ENCODE measurements at places on chromosomes 1 and 21.
A peak's percentile ranks its signal among the peaks of the same experiment; 100 is the strongest.

DNA sequence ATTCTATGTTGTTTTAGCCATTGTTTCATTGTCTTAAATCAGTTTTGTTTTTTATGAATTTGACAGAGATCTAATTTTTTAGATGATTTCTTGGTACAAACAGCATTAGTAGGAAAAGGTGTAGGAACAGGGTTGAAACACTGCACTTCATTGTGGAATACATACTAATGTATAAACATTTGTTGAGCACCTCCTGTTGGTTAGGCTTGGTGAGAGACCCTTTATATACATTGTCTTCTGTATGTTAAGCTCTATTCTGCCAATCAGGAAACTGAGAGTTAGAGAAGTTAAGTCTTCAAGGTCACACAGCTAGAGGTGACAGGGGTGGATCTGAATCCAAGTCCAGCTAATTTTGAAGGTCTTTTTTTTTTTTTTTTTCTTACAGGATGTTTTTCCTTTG lies 192.7 kb downstream of the VPS13D start:
- DNase-seq = no peak

- DNase-seq = no peak
Measured at GRCh38 chr1:51009381-51009780, 39.3 kb downstream of the CDKN2C start.

- DNase-seq = no peak
Measured at GRCh38 chr1:178500091-178500770, 3.5 kb upstream of the CLEC20A start.

- DNase-seq = peak; percentile 64
Measured at GRCh38 chr1:115098979-115099692, 9.8 kb upstream of the TSPAN2 start.

DNA sequence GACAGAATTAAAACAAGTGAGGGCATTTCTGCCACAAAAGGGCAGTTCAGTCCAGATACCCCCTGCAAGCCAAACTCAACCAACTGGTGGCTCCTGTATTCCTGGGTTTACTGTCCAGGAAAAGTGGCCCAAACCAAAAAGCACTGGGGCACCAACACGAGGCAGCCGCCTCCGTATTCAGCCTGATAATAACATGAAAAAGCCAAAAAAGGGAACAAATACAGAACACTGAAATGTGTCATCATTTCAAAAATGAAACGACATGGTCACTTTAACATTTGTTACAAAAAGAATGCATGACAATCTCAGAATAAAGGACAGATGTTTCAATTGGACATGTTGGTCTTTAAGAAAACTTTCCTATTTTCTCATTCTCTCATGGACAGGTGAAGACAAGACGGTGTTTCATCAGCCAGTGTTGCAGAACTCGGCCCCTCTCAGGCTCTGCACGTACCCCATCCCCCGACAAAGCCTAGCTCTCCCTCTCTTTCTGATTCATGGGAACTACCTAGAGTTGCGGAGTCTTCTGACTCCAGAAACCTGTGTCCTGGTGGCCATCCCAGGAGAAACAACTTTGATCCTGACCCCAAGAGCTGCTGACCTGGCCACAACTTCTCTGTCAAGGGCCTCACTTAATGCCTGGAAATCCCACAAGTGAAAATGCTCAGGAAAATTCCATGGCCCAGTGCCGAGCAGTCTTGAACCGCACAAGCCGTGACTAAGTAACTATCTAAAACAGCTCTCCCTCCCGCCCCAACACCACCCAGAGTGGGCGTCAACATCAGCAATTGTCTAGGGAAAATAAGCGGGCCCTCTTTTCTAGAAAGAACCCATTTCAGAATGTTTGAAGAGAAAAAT lies 27.1 kb downstream of the ZBTB17 start:
- no peak for DNase-seq

DNA sequence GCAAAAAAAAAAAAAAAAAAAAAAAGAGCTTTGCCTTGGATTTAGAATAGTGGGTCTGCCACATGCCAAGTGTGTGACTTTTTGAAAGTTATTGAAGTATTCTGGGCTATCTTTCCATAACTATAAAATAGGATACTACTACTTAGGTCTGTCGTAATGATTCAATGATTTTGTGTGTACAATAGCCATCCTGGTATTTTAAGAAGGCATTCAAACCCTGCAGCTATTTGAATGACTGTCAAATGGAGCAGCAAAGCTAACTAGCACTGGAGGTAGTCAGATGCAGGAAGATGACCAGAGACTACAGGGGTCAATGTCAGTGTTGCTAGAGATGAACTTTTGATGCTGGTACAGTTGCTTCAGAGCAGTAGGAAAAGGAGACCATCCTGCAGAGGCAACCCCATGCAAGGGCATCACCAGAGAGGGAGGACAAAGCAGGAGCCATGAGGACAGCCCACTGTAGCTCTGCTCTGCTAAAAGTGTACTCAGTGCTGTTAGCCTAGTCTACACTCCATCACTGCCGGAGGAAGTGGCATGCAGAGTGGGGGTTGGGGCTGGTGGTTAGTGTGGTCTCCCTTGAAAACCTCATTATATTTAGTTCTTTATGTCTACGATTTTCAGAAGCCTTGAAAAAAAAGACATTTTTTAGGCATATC lies 29.0 kb downstream of the DUSP10 start:
- peak; percentile 79 for DNase-seq

DNA sequence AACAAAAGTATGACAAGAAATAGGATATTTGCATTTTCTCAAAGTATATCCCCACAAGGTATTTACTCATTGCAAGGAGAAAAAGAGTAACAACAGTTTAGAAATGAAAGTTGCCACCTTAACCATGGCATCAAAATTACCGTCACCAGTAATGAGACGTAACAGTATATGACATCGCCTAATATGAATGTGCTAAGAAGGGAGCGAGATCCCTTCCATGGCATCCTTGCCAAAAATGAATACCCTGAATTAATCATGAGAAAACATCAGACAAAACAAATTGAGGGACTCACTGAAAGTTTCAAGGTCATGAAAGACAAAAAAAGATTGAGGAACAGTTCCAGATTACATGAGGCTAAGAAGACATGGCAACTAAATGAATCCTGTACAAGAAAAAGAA lies 78.9 kb upstream of the MROH9 start:
- no peak for DNase-seq

DNA sequence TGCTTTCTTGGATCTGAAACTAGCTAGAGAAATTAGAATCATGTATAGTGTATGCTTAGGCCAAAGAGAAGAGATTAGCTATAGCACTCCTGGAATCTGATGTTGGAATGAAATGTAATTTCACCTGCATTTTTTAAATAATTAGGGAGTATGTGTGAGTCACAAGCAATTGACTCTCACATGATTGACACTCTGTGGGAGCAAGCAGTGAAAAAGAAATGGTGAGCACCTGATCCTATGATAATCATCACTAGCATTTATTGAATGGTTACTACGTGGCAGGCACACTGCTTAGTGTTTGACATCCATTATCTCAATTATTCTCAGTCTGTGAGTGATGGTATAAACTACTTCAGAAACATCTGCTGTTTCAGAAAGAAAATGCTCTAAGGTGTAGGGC lies 176.6 kb downstream of the NRIP1 start:
- DNase-seq = no peak

Data from activated T-cell treated with anti-CD3 and anti-CD28 coated beads, Interleukin-2, amount 50 U/mL, for 48 hours (primary cell).